ENCODE measurements at places on chromosomes 4 and X. TPM values are rescaled to one million over a fixed set of nuclear protein-coding genes. Genes with fewer than 3 reads are reported as not detected.

SAGE1 gene
- total RNA-seq: 0.03 TPM

MXRA5 gene
- total RNA-seq: not detected

HERC6 gene
- 2.9 TPM for total RNA-seq

PAGE4 gene
- not detected for total RNA-seq

MFAP3L gene
- 3.8 TPM for total RNA-seq

H2BW2 gene
- not detected for total RNA-seq

DMRTC1 gene
- not detected for total RNA-seq

PCDH10 gene
- total RNA-seq: 0.13 TPM

PCDH11X gene
- total RNA-seq: not detected

CYTL1 gene
- not detected for total RNA-seq

ARMCX2 gene
- total RNA-seq: not detected

RAI2 gene
- total RNA-seq: 0.22 TPM

PJA1 gene
- total RNA-seq: 19.2 TPM

IL13RA2 gene
- total RNA-seq: not detected

SPIN4 gene
- 2.3 TPM for total RNA-seq

RAP2C gene
- 34.6 TPM for total RNA-seq

USP51 gene
- 0.49 TPM for total RNA-seq

SLC39A8 gene
- 11.7 TPM for total RNA-seq

GABRG1 gene
- total RNA-seq: not detected

MTCP1 gene
- 15.0 TPM for total RNA-seq

EDA2R gene
- 11.0 TPM for total RNA-seq

NLGN3 gene
- 1.0 TPM for total RNA-seq

NUP62CL gene
- total RNA-seq: 16.3 TPM

EVC2 gene
- 2.5 TPM for total RNA-seq

LRIT3 gene
- not detected for total RNA-seq

GPR78 gene
- total RNA-seq: not detected

NR0B1 gene
- total RNA-seq: 46.2 TPM

ERCC6L gene
- total RNA-seq: 12.0 TPM

ARHGEF38 gene
- total RNA-seq: not detected

CLDN2 gene
- total RNA-seq: 9.9 TPM

GPC3 gene
- not detected for total RNA-seq

TLR1 gene
- 0.67 TPM for total RNA-seq

STK26 gene
- 10.4 TPM for total RNA-seq

NCAPG gene
- 28.9 TPM for total RNA-seq

PRRG3 gene
- not detected for total RNA-seq

C4orf51 gene
- total RNA-seq: not detected

PDHA1 gene
- 327 TPM for total RNA-seq

C4orf33 gene
- 3.6 TPM for total RNA-seq

HTATSF1 gene
- 59.3 TPM for total RNA-seq

STATH gene
- not detected for total RNA-seq

GRIA2 gene
- not detected for total RNA-seq

GCNA gene
- total RNA-seq: 0.88 TPM

TBC1D8B gene
- total RNA-seq: 1.5 TPM

CXCL3 gene
- 7.2 TPM for total RNA-seq

PDCL2 gene
- total RNA-seq: not detected

CCSER1 gene
- total RNA-seq: not detected

CYSLTR1 gene
- not detected for total RNA-seq

ZNF718 gene
- 0.54 TPM for total RNA-seq

DCLK2 gene
- 10.4 TPM for total RNA-seq

SSX1 gene
- total RNA-seq: not detected

All from A549 treated with RU486 at 1 μM for 4 hours (cell line).